Anterior cingulate cortex (tissue), 58 donors: ENCODE measurements at places on chromosomes 11 and 22.

GRCh38 chr11:85347291-85347690 lies 279.9 kb downstream of the DLG2 start:
- no peak for DNase-seq

DNA sequence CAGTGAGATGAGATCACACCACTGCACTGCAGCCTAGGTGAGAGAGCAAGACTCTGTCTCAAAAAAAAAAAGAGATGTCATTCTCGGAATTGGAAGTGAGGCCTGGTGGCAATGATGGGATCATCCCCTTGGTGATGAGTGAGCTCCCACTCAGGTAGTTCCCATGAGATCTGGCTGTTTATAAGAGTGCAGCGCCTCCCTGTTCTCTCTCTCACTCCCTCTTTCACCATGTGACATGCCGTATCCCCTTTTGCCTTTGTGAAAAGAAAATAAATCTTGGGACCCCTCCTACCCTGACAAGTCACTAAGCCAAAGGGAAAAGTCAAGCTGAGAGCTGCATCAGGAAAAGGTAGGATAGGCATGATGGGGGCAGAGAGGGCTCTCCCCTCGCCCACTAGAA lies 28.8 kb downstream of the ZNF70 start:
- DNase-seq, result no peak

- no peak for DNase-seq
Measured at GRCh38 chr22:42892156-42892555, 35.1 kb upstream of the ARFGAP3 start.

GRCh38 chr11:36027731-36028130 lies 83.9 kb downstream of the LDLRAD3 start:
- DNase-seq, result no peak

DNA sequence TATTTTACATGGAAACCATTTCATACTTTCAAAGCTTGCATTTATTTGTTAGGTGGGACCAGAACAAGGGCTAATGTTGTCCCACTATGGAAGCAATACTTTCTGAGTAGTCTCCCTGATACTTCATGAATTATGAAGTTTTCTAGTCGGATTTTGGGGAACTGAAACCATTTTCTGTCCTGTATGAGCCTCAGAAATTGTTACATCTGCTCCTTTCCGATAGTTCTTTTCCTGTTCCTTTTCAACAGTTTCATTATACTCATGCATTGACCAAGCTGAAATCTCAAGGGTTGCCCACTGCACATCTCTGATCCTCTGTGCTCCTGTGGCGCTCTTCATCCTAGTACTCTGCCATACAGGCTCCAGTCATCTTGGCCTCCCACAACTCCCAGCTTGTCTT lies 31.5 kb upstream of the GLYATL1 start:
- DNase-seq, result no peak

GRCh38 chr11:67468456-67468758 lies 644 bp downstream of the TMEM134 start:
- no peak for DNase-seq

DNA sequence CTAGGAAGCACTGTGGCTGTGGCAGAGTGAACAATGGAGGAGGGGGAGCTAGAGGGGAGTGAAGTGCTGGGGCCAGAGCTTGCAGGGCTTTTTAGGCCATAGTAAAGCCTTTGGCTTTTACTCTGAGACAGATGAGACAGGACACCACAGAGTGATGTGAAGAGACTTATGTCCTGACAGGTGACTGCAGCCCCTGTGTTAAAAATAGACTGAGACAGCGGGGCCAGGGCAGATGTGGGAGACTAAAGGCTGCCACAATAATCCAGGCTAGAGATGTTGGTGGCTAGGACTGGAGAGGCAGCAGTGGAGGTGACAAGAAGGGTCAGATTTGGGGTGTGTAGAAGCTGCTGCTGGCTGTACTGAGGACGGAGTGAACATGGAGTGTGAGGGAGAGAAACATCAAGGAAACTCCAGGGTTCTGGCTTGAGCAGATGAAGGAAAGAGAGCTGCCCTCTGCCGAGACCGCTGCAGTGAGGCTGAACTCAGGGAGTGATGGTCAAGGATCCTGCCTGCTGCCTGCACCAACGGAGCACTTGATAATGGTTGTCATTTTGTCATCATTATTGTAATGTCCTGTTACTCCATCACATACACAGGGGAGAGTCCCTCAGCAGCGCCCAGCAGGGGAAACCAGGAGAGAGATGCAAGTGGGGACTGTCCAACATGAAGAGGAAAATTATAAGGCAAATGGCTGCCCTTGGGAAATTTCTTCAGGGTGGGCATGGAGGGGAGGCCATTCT lies 27.4 kb downstream of the SLC43A1 start:
- DNase-seq, result no peak

GRCh38 chr11:1679881-1680280 lies 17.1 kb upstream of the KRTAP5-6 start:
- DNase-seq, result no peak

DNA sequence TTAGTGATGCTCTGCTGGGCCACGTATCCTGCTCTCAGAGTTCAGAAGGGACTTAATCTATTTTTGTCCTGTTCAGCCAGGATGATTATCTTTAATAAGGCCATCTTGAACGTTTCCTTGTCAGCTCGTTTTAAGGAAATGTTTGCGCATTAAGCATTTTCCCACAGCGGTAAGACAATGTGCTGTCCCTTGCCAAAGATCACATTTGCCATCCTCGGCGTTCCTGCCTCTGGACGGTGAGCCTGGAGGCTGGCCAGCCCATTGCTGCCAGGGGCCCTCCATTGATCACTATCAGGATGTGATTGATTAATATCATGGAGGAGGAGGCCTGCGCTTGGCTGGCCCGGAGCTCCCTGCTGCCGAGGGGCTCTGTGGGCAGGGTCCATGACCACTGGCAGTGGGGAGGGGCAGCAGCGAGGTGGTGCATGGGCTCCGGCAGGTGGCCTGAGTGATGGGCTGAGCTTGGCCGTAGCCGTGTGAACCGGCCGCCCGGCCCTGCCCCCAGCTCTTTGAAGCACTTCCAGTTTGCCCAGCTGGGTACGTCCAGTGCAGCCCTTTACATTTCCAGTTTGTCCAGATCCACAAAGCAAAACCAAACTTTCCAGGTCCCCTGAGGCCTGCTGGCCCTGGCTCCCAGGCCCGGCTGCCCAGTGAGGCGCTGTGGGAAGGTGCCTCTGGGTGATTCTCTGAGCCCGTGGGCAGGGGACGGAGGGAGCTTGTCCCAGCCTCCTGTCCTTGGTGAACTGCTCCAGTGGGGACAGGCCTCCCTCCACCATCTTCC lies 49.5 kb upstream of the SMIM38 start:
- DNase-seq, result no peak

DNA sequence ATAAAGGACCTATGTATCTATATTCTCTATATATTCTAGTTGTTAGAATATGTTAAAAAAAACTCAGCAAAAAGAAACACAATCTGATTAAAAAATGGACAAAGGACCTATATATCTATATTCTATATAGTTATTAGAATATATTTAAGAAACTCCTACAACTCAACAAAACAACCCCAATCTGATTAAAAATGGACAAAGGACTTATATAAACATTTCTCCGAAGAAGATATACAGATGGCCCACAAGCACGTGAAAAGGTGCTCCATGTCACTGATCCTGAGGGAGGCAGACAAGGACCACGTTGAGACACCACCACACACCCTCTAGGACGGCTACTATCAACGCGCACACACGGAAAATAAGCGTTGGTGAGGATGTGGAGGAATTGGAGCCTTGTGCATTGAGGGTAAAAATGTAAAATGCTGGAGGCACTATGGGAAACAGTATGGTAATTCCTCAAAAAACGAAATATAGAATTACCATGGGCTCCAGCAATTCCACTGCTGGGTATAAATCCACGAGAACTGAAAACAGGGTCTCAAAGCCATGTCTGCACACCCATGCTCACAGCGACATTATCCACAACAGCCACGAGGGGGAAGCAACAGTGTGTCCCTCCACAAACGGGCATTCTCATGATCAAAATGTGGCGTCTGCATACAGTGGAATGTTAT lies 22.7 kb downstream of the YPEL1 start:
- peak; percentile 27 for DNase-seq

DNA sequence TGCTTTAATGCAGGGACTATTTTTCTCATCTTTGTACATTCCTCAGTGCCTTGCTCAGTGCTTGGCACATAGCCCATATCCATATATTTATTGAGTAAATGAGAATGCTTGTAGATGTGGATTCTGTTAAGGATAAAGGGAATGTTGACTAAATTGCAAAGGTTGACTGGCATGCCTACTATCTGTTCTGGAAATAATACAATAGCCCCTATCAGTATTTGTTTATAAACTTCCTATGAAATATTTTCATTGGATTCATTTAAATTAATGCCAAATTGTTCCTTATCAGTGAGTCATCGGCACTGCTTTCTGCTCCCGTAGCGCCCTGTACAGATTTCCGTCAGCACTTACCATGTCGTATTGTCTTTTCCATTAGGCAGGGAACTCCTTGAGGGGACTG lies 8.0 kb downstream of the RNF121 start:
- no peak for DNase-seq

- no peak for DNase-seq
Measured at GRCh38 chr22:25154667-25154999, 45.0 kb upstream of the CRYBB3 start.

DNA sequence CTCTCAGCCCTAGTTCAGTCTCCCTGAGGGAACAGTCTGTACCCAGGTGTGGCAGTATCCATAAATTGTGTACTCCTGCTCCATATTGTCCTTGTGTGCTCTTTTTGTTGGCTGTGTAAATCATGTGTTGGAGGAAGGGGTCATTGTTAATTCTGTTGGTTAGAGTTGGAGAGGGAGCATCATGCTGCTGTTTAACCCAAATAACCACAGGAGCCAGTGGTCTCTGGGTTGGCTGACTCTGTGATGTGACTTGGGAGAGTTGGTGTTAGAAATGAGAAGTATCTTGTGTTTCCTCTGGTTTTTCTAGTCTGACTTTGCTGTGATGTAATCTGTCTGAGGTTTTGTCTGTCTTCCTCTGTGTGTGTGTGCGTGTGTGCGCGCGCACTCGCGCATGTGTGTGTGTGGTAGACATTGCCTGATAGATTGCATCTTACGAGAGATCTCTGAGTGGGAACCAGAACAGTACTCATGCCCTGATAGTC lies 30.5 kb downstream of the CTNND1 start:
- DNase-seq, result peak; percentile 61

DNA sequence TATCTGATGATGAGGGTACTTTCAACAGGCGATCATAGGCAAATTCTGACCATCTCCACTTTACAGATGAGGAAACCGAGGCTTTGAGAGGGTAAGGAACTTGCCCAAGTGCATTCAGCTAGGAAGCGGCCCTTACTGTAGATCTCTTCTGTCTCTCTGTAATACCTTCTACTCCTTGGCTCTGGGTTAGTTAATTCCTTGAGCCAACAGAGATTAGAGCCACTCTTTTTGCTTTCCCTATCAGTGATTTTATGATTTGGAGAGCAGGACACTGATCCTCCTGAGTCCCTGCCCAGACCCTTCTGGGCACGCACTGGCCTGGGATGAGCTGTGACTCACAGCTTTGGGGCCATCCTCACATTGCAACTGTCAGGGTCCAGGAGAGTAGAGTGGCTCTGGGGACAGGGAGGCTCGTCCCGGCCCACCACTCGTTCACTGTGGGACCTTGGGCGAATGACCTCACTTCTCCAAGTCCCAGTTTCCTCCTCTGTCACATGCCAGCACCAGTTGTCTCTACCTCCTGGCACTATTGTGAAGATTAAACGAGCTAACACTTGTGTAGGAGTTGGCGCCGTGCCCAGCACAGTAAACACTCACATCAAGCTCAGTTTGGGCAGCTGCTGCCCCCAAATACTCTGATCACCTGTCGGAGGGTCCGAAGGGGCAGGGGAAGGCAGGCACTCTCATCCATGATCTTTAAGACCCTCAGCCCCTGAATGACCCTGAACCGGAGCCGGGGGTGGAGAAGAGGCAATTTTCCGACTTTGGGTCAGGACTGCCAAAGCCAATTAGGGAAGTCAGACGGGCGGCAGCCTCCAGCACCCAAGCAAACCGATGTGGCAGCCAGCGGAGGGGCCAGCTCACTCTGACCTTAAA lies 235.0 kb downstream of the MIAT start:
- no peak for DNase-seq

GRCh38 chr11:8905528-8906165 lies 5.3 kb upstream of the AKIP1 start:
- DNase-seq, result no peak

GRCh38 chr22:28933321-28933720 lies 49.9 kb downstream of the ZNRF3 start:
- DNase-seq, result no peak

DNA sequence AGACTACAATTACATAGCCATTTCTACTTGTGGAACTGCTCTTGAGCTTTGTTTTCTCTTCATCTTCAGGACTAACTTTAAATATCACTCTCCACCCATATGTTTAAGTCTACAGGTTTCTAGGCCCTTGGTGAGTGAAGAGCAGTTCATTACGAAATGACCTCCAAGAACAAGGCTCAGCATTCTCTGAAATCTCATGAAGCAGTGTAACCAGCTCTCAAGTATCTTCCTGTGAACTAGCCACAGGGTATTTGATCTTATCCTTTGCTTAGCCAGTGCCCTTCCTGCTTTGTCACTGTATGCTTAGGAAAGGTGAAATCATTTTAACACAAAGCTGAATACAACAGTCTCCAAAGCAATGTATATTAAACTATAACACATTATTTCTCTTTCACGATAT lies 20.4 kb upstream of the LYVE1 start:
- no peak for DNase-seq

GRCh38 chr22:49324527-49325491 lies 502.9 kb downstream of the BRD1 start:
- DNase-seq, result no peak

- DNase-seq, result no peak
Measured at GRCh38 chr11:57133366-57134038, 48.3 kb upstream of the LRRC55 start.

DNA sequence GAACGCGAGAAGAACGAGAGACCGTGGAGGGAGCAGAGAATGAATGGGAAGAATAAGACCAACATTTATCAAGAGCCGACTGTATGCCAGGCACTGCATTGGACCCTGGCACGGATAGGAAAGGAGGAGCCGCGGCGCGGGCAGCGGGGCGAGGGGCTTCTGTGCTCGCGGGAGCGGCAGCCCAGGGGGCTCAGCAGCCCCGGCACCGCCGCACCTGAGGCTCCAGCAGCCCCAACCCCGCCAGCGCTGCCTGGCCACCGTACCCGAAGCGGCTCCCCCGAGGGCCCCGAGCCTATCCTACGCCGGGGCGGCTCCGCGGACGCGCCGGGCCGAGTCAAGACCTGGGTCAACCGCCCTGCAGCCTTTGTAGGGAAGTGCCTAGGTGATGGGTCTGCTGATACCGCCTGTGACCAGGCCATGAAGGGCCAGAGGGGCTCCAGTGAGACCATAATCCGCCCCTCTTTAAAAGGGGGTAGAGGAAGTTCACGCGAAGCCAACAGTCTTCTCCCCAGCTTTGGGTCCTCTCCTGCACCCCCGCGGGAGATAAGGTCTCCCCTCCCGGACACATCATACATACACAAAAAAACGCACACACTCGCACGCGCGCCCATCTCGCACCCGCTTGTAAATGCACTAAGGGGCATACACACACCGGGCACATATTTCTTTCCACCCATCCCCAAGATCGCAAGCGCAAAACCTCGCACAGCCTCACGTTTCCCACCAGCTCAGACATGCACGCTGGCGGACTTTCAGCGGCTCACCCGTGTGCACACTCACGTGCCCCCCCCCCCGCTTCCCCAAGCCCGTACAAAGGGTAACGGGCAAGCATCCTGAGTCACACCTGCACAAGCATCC lies 935 bp upstream of the RTN4RL2 start:
- no peak for DNase-seq
